ENCODE measurements at places on chromosomes 16 and 17. TPM values are rescaled to one million over a fixed set of nuclear protein-coding genes. Genes with fewer than 3 reads are reported as not detected.

GRCh38 chr16:58198803-58199411 is 1.0 kb upstream of the CSNK2A2 start:
- no peak overlapping the region for H3K27ac ChIP-seq
- peaks cover 26% of the 10 kb centered on the region for H3K4me1 ChIP-seq
- H3K36me3 ChIP-seq: peaks cover 18% of the 10 kb centered on the region
- DNase-seq: no peak

DNA sequence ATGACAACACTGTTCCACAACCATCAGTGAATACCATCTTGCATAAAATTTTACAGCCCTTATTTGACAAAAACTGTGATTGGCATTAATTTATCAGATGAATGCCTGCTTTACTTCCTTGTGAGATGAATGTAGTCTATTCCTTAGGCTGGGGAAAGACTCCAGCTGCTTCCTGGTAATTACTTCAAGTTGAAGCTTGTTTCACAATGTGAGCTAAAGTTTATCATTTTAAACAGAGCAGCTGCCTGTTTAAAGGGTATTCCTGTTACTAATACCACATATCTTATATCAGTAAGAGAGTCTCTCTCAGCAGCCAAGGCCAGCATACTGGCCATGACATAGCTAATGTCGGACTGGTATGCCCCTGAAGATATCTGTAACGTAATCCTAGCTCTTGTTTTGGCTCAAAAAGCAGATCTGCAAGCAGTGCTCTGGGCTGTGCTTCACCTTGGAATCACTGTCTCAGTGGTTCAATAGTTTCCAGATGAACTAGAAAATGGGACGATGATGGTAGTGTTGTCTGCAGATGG is 13.2 kb upstream of the ARL2BP start:
- no peaks in the 10 kb centered on the region for H3K27me3 ChIP-seq
- no peak overlapping the region for H3K27ac ChIP-seq
- no peak for DNase-seq
- peaks cover 9% of the 10 kb centered on the region for H3K4me1 ChIP-seq
- H3K4me3 ChIP-seq: no peak overlapping the region

DNA sequence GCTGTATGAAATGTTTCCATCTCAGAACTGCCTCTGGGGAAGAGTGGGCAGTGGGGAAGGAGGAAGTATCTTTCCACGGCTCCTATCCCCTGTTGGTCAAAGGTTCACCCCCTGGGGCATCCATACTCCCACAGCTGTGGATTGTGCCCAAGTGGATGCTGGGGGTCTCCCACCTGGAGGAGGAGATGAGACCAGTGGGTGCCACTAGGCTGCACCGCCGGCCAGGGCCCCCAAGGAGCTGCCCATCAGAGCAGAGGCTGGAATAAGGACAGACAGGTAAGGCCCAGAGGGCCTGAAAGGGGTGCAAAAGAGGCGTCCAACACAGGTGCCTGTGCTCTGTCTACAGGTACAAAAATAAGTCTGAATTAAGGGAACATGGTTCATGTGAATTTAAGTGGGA is 87.5 kb downstream of the WSCD1 start:
- H3K36me3 ChIP-seq: no peaks in the 10 kb centered on the region
- H3K27me3 ChIP-seq: peaks cover 4% of the 10 kb centered on the region
- no peaks in the 10 kb centered on the region for H3K4me1 ChIP-seq
- DNase-seq: no peak
- no peak overlapping the region for H3K27ac ChIP-seq

- DNase-seq: no peak
- peaks cover 2% of the 10 kb centered on the region for H3K4me1 ChIP-seq
- no peaks in the 10 kb centered on the region for H3K27me3 ChIP-seq
- H3K27ac ChIP-seq: no peak overlapping the region
Measured at GRCh38 chr17:65509032-65509431, 52.4 kb downstream of the AXIN2 start.

DNA sequence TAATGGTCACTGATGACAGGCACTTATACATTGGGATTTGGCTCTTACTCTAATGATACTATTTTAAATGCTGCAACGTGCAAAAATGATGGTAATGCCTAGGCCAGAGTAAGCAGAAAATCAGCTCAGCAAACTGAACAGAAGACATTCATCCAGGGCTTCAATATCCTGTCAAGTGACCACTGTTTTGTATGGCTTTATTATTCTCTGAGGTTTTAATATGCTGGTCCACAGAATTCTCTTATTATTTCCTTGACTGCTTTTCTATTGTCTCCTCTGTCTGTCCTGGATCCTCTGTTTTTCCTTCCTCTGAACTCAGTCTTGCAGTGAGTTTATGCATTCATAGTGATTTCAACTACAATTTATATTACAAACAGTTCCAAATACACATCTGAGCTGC is 90.8 kb upstream of the PMFBP1 start:
- H3K4me3 ChIP-seq: no peak overlapping the region
- H3K36me3 ChIP-seq: no peaks in the 10 kb centered on the region
- no peaks in the 10 kb centered on the region for H3K27me3 ChIP-seq
- H3K27ac ChIP-seq: no peak overlapping the region
- no peak for DNase-seq

DNA sequence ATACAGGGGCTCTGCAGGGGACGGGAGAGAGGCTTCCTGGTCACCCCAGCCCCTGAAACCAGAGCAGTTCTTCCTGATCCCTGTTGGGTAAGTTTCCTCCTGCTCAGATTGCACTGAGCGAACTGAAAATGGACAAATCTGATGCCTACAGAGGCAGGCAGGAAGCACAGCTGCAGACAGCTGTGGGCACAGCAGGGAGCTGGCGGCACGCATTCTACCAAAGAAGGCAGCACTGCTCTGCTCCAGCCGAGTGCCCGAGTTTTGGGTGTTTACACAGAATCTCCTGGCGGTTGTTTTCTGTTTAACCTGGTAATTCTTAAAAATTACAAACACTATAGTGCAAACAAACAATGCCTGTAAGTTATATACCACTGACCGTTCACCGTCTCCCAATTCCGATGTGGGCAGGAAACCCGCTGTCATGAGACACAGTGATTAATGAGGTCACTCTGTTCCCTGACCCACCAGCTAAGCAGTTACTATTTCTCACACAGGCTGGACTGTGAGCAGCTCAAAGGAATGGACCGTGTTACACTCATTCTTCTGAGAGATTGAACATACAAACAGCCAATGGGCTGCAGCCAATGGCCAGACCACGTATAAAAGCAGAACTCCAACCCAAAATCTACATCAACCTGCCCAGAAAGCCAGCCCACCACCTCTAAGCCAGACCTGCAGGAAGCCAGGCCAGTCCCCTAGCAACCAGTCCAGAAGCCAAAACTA is 25.5 kb downstream of the NSMCE1 start:
- no peak overlapping the region for H3K27ac ChIP-seq
- H3K4me3 ChIP-seq: peak overlapping the region; percentile 6
- DNase-seq: peak; percentile 56
- H3K36me3 ChIP-seq: peaks cover 8% of the 10 kb centered on the region
- peaks cover 87% of the 10 kb centered on the region for H3K4me1 ChIP-seq
- H3K27me3 ChIP-seq: no peaks in the 10 kb centered on the region

DNA sequence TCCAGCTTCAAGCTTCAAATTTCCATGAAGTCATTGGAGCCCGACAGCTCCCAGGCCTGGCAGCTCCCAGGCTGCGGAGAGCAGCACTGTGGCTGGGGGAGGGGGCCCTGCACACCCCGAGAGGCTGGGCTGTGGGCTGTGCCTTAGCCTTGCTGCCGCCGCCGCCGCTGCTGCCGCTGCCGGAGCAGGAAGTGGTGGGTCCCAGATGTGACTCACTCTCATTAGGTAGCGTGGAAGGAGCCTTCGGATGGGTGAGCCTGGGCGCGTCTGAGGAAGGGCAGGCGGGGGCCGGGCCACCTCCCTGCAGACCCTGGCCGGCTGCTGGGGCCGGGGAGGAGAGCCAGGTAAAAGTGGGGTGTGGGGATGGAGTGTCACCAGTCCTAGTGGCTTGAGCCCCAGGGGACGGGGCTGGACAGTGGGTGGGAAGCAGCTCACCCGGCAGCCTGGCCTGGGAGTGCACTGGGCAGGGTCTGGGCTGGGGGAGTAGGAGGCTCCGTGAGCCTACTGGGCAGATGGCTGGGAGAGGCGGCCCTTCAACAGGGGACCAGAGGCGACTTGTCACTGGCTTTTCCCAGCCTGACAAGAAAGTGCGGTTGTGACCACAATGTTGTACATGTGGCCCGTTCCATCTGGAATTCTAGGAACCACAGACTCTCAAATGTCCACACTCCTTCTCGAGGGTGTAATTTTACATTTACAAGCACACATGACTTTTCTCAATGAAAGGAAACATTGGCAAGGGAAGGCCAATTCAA is at the start of gene ADCY7:
ADCY7 (plus strand) TSS at position 215 of the 755 bp plus-strand sequence. CDS start 21,629 bp downstream, outside the sequence.
- peak within 1 kb of the TSS; percentile 86 for H3K4me3 ChIP-seq
- H3K36me3 ChIP-seq: peaks cover 7% of the 10 kb centered on the region
- H3K4me1 ChIP-seq: peaks cover 60% of the 10 kb centered on the region
- peaks cover 3% of the 10 kb centered on the region for H3K27me3 ChIP-seq

DNA sequence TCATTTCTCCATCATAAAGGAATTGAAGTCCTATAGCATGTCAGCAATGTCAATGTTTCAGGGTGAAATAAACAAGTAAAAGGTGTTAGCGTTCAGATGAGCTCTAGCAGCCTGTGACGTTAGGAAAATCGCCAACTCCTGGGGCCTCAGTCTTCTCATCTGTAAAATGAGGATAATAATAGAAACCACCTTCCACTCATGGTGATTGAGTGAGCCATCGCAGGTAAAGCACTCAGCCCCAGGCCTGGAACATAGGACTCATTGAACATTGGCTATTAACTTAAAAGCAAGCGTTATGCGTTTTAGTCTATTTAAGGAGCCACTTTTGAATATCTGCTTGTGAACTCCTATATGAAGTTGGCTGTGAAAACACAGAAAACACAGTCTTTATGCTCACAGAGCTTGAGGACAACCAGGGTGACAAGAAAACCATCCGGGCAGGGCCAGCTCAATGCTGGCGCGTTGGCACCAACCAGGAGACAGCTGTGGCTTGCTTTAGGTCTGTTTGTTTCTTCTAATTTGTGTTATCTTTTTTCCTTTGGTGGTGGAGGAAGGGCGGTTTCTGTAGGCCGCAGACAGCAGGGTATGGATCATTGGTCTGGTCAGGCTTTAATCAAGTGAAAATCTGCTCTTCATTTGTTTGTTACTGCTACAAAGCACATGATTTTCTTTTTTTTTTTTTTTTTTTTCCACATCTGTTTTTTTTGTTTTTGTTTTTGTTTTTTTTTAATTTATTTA is 35.7 kb upstream of the MED9 start:
- H3K4me1 ChIP-seq: peaks cover 4% of the 10 kb centered on the region
- H3K36me3 ChIP-seq: no peaks in the 10 kb centered on the region
- no peaks in the 10 kb centered on the region for H3K27me3 ChIP-seq
- no peak overlapping the region for H3K27ac ChIP-seq
- H3K4me3 ChIP-seq: no peak overlapping the region
- DNase-seq: no peak

- peak overlapping the region; percentile 83 for H3K27ac ChIP-seq
- peaks cover 12% of the 10 kb centered on the region for H3K36me3 ChIP-seq
Measured at GRCh38 chr16:27455700-27456099, 53.7 kb downstream of the IL21R start.

CMTR2 gene
- 14.4 TPM for total RNA-seq

KRT17 gene
- not detected for total RNA-seq

SCGB1C2 gene
- total RNA-seq: not detected

CSNK1D gene
- total RNA-seq: 100 TPM

UTS2R gene
- total RNA-seq: not detected

HASPIN gene
- total RNA-seq: 21.8 TPM

ABCC11 gene
- total RNA-seq: 0.15 TPM
